ENCODE measurements at places on chromosomes 6 and 20. TPM values are rescaled to one million over a fixed set of nuclear protein-coding genes. Genes with fewer than 3 reads are reported as not detected.

RBM24 gene
- not detected for total RNA-seq

TP53TG5 gene
- total RNA-seq = not detected

PAX1 gene
- not detected for total RNA-seq

KHDC1L gene
- total RNA-seq = 0.67 TPM

LY6G6D gene
- total RNA-seq = not detected

CDH26 gene
- total RNA-seq = 1.0 TPM

Data from CD4-positive, CD25-positive, alpha-beta regulatory T cell (primary cell).